ENCODE measurements at places on chromosomes 5 and 9. TPM values are rescaled to one million over a fixed set of nuclear protein-coding genes. Genes with fewer than 3 reads are reported as not detected.

The SLC36A3 gene
- total RNA-seq = not detected

The ARID3C gene
- total RNA-seq = not detected

The UBE2D2 gene
- 188 TPM for total RNA-seq

The CDC20B gene
- total RNA-seq = 0.34 TPM

The RBM22 gene
- 39.3 TPM for total RNA-seq

The TSSK1B gene
- 0.54 TPM for total RNA-seq

The SPARC gene
- total RNA-seq = 946 TPM

The HK3 gene
- not detected for total RNA-seq

The PCDHGB2 gene
- total RNA-seq = 8.9 TPM

The HMMR gene
- total RNA-seq = 7.4 TPM

The SEC61B gene
- total RNA-seq = 131 TPM

The ALDH7A1 gene
- 85.9 TPM for total RNA-seq

The IL17B gene
- total RNA-seq = 0.88 TPM

The RUSC2 gene
- 84.4 TPM for total RNA-seq

The TYRP1 gene
- total RNA-seq = not detected

The PCDHA12 gene
- total RNA-seq = 32.4 TPM

The IL12B gene
- total RNA-seq = not detected

The GARIN3 gene
- total RNA-seq = not detected

The PCA3 gene
- not detected for total RNA-seq

The NSG2 gene
- 233 TPM for total RNA-seq

The CKMT2 gene
- total RNA-seq = 0.81 TPM

The MAN2A1 gene
- total RNA-seq = 90.8 TPM

The CCDC112 gene
- 53.7 TPM for total RNA-seq

The AIF1L gene
- 16.7 TPM for total RNA-seq

The PCDHB13 gene
- total RNA-seq = 12.7 TPM

Data from glutamatergic neuron (in vitro differentiated cells).